HCEC 1CT (cell line): ENCODE measurements at places on chromosomes 13 and 19.

- DNase-seq: peak; percentile 33
Observed at GRCh38 chr13:99356262-99357091, 49.3 kb upstream of the GPR183 start.

- peak; percentile 98 for DNase-seq
Observed at GRCh38 chr19:47663911-47664771, 49.1 kb upstream of the EHD2 start.

DNA sequence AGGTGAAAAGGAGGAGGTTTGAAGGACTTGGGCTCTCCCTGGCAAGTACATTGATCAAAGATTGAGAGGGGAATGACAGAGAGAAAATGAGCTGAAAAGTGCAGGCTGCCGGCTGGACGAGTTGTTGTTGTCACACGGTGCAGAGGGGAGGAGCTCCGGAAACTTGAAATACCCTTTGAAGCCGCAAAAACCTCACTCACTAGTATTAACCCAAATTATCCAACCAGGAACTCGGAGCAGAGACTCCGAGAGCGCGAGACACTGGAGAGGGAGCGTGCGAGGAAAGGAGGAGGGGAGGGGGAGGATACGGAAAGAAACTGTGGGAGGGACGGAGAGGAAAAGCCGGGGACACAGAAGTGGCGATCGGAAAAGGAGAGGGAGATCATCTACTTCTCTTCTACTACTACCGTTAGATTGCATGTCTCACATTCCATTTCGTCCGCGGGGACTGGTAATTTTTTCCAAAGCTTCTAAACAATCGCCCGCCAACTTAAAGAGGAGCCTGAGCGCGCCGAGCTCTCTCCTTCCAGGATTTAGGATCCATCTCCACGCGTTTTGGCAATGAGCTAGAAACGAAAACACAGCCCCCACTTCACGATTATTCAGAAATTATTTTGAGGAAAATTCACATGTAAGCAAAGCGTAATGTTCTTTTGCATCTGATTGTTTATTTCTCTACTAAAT is at the start of gene DACH1:
Gene DACH1 (minus strand): TSS at position 74 of the 684 bp plus-strand sequence.
- peak; percentile 44 for DNase-seq

DNA sequence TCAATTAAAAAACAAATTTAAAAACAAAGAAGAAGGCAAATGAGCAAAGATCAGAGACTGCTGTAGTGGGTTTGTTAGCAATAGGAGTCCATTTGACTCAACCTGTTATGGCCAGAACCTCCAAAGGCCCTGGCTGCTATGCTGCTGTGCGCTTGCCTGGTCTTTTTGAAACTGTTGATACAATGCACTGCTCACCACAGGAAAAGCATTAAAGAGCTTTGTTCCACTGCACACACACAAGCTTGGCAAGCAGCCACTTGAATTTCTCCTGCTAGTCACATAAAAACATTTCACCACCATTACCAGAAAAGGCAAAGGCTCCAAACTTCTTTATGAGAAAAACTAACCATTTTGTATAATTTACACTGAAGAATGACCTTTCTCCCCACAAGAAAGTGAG is 132.2 kb downstream of the FREM2 start:
- DNase-seq: no peak

DNA sequence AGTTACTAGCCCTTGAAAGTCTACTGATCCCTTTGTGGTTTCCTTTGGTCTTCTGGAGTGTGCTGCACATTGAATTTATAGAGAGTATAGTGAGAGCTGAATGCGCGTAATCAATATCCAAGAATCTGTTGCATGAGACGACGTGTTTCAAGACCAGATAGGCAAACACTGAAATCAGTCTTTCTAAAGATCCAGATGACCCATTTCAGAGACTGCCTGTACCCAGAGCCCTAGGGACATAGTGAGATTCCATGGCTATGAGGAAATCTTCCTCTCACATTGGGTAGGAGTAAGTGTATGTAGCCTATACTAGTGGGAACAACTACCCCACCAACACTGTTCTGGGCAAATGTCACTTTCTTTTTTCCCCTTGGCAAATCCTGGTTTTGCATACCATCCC is 48.6 kb downstream of the ARHGAP35 start:
- no peak for DNase-seq

- no peak for DNase-seq
Observed at GRCh38 chr13:48281556-48281955, 22.0 kb upstream of the RB1 start.

GRCh38 chr19:19460258-19460731 is 54.8 kb downstream of the GATAD2A start:
- peak; percentile 30 for DNase-seq

DNA sequence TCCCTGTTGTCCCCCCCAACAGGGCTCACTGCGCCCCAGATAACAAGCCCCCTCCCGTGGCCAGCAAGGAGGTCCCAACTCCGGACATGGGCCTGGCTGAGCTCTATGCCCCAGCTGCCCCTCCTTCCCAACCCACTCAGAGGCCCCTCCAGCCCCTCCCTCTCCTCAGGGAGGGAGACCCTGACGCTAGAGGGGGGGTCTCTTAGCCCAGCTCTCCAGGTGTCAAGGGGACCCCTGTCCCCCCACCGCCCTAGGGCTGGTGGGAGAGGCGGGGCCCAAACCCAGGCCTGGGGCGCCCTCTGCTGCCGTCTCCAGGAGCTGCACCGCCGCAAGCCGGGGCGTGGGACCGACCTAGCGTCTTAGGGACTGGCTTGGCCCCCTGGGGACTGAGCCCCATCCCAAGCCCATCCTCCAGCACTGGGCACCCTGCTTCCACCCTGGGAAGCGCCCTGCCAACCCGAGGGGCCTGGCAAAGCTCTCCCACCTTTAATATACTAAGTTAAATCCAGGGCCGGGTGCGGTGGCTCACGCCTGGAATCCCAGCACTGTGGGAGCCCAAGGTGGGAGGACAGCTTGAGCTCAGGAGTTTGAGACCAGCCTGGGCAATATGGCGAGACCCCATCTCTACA is 1.4 kb downstream of the GRIN3B start:
- DNase-seq: no peak

DNA sequence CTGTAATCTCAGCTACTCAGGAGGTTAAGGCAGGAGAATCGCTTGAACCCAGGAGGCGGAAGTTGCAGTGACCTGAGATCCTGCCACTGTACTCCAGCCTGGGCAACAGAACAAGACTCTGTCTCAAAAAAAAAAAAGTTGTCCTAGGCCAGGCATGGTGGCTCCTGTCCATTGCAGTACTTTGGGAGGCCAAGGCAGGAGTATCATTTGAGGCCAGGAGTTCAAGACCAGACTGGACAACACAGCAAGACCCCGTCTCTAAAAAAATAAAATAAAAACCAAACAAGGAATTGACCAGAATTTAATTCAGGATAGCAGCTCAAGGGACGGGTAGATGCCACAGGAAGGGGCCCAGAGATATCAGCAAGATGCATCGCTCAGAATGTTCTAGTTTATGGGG is 4.9 kb downstream of the SULT2B1 start:
- DNase-seq: no peak

DNA sequence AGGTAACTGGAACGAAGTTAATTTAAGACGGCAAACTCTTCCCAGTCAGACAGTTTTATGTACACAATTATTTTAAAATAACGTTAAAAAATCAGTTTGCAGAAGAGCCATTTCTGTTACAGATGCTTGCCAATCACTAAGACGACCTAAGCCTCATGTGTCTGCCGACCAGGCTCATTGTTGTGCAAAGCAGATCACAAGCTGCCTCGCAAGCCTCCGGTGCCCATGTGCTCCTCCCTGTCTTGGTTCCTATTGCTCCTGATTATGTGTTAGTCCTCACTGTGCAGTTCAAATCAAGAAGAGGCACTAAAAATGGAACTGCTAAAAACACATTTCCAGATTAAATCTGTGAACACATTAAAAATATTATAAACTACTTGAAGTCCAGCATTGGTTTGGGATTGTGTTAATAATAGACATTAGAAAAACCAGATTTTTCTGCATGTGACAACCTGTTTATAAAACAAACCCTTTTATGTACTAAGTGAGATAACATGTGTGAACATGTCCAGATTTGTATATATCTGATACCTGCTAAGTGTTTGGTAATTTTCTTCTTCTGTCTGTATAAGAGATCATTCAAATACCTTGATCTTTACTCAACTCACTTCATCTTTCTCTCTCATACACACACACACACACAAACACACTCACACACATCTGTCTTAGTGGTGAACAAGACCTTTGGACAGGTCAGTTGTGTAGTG is 81.9 kb upstream of the SLC15A1 start:
- DNase-seq: no peak

DNA sequence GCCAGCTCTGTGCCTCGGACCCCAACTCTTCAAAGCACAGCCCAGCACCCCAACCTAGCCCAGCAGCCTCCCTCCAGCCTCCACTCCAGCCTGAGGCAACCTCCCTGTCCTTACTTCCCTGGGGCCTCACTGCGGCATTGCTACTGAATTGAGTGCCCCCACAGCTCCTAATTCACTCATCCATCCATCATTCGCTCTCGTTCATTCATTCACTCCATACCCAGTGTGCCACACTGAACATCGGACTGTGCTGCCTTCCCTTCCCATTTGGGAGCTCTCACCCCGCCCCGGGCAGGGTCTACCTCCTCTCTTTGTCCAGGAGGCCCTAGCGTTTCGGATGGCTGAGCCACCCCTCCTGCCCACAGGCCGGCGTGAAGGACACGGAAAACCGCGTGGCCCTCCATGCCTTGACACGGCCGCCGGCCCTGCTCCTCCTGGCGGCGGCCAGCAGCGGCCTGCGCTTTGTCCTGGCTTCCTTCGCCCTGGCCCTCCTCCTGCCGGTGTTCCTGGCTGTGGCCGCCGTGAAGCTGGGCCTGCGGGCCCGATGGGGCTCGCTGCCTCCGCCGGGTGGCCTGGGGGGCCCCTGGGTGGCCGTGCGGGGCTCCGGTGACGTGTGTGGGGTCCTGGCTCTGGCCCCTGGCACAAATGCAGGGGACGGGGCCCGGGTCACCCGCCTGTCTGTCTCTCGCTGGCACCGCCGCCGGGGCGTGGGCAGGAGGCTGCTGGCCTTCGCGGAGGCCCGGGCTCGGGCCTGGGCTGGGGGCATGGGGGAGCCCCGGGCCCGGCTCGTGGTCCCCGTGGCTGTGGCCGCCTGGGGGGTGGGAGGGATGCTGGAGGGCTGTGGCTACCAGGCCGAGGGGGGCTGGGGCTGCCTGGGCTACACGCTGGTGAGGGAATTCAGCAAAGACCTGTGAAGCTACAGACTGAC is 1.3 kb downstream of the NAT14 start:
- DNase-seq: no peak

- DNase-seq: no peak
Observed at GRCh38 chr19:18743784-18744418, 47.2 kb downstream of the COMP start.

GRCh38 chr19:3506384-3507340 is 551 bp downstream of the FZR1 start:
- no peak for DNase-seq

GRCh38 chr13:77697217-77698103 is at the start of gene SLAIN1:
TSS of gene SLAIN1 (plus strand) at chr13:77697687. CDS start at chr13:77697914, 227 bp downstream.
- no peak for DNase-seq
